ENCODE measurements at places on chromosomes 16 and 17.

DNA sequence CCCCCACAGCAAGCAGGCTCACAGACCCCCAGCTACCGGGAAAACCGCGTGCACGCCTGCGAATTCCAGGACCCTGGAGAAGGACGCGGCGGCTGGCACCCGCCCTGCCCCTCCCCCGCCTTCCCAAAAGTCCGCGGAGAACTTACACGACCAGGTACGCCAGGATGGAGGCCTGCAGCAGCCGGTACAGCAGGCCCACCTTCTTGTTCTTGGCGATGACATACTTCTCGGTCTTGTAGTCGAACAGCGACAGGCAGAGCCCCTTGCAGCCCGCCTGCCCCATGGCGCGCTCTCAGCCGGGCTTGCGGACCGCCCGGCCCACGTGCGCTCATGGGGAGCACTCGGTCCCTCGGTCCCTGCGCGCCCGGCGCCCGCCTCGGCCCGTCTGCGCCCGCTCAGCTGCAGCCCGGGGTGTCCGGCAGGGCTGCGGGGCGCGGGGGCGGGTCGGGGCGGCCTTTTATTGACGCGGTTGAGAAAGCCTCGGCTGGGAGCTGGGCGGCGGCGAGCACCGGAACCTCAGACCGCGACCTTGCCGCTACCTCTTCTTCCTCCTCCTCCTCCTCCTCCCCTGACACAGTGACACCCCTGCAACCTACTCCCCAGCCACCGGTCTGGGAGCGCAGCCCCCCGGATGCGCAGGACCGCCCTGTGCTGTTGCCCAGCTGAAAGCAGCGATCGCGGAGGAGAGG, at the start of gene P2RX5:
P2RX5 (minus strand) TSS at position 433 of the 689 bp plus-strand sequence; CDS start at position 283, 150 bp downstream.
- peak within 1 kb of the TSS; percentile 61 for H3K27ac ChIP-seq
- H3K4me1 ChIP-seq: peaks cover 32% of the 10 kb centered on the region
- no peaks in the 10 kb centered on the region for H3K27me3 ChIP-seq
- peak within 1 kb of the TSS; percentile 56 for H3K4me3 ChIP-seq
- no peaks in the 10 kb centered on the region for H3K36me3 ChIP-seq

DNA sequence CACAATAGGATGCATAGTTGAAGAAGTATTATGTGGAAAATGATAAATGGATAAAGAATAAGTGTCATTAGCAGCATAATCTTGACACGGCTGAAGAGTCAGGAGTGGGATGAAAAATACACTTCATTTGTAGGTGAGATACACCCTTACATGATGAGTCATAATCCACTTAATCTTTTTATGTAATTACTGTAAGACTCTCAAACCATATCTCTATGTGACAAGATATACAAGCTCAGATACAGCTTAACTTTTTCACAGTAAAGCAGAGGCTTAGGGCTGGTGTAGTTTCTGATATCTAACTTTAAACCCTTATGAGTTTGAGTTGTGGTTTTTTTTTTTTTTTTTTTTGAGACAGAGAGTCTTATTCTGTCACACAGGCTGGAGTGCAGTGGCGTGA, 101.2 kb downstream of the FTO start:
- H3K4me3 ChIP-seq: no peak overlapping the region
- no peak overlapping the region for H3K27ac ChIP-seq
- no peaks in the 10 kb centered on the region for H3K27me3 ChIP-seq
- H3K4me1 ChIP-seq: no peaks in the 10 kb centered on the region
- DNase-seq: no peak

DNA sequence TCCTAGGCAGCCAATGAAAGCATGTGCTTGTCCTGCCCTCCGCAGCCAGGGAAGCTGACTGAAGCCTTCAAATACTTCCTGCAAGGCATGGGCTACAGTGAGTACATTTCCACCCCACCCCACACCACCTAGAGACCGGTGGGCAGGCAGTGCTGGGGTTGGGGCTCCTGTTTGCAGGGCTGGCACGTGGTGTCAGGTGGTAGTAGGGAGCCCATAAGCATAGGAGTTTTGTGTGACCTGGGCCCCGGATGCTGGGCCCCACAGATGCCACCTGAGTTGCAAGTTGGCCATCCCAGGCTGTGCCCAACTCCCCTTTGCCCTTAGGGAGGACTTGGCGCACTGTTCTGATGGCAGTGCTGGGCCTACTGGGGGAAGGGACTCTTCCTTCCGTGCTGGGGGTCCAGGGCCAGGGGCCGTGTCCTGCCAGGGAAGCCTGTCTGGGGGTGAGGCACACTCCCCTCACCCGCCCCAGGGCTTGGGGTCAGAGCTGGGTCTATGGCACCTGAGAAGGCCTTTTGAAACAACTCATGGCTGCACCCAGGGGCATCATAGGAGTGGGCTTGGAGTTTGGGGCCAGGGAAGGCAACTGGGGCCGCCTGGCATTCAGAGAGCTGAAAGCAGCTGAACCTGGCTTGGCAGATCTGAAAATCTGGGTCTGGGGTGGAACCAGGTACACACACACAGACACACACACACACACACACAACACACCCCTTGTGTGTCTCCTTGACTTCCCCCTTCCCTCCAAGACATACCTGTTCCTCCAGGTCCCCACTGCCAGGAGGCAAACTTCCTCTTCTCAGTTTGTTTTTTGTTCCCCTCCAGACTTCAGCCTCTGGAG, 5.8 kb upstream of the SETD6 start:
- no peaks in the 10 kb centered on the region for H3K27me3 ChIP-seq
- DNase-seq: no peak
- no peaks in the 10 kb centered on the region for H3K36me3 ChIP-seq

GRCh38 chr16:50640391-50640790, 40.7 kb downstream of the SNX20 start:
- no peaks in the 10 kb centered on the region for H3K4me1 ChIP-seq
- H3K27ac ChIP-seq: no peak overlapping the region
- no peaks in the 10 kb centered on the region for H3K36me3 ChIP-seq
- H3K4me3 ChIP-seq: no peak overlapping the region
- no peaks in the 10 kb centered on the region for H3K27me3 ChIP-seq

DNA sequence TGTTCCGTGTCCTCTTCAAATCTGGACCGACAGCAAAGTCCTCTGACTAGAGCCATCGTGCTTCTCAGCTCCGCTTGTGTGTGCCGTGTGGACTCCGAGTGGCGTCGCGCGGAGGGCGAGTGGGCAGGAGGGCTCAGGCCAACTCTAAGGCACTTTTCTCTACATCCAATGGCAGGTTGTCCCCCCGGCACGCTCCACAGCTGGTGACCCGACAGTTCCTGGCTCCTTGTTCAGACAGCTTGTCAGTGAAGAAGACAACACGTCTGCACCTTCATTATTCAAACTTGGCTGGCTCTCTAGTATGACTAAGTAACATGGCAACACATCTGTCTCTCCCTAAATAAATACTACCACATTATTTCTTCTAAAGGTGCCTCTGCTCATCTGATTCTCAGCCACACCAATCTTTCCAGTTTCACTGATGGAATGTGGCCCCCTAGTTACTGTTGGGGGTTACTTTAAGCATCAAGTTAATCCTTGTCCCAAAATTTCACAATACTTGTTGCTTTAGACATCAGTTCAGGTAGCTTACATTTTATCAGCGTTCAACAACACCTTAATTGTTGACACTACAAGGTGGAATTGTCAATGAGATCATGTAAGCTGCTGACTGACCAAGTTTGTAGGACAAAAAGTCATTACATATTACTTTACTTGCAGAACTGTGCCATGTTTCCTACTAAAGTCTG, 15.4 kb downstream of the COG1 start:
- no peak overlapping the region for H3K4me3 ChIP-seq
- peaks cover 33% of the 10 kb centered on the region for H3K36me3 ChIP-seq
- H3K27me3 ChIP-seq: no peaks in the 10 kb centered on the region

GRCh38 chr17:38702166-38702915, 2.7 kb upstream of the MLLT6 start:
- H3K36me3 ChIP-seq: peaks cover 2% of the 10 kb centered on the region
- H3K27me3 ChIP-seq: no peaks in the 10 kb centered on the region
- peak overlapping the region; percentile 91 for H3K4me3 ChIP-seq
- DNase-seq: no peak
- peaks cover 27% of the 10 kb centered on the region for H3K4me1 ChIP-seq

DNA sequence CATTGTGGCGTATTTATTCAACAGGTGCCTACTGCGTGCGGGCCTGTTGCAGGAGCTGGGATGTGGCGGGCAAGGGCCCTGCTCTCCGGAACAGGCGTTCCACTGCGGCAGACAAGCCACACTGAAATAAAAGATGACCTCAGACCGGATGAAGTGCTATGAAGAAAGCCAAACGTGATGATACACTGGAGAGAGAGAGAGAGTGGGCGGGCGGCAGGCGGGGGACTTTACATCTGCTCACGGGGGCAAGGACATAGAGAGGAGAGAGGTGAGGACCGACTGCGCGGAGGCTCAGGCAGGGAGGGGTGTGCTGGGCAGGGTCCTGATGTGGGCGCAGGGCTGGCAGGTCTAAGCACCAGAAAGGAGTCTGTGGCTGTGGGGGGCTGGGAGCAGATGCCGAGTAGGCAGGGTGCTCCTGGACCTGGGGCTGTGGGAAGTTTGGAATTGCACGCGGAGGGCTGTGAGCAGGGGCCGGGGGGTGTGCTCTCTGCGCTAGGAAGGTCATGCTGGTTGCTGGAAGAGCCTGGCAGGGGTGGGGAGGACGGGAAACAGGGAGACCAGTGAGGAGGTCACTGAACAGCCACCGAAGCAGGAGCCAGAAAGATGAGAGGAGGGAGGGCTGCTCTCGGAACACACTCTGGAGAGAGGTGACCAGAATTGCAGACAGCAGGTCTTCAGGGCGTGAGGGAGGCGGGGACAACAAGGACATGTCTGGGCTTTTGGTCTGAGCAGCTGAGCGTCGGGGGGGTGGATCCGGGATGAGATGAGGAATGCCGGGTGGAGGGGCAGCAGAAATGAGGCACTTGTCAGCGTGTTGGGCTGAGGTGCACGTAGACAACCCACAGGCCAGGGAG, 9.9 kb downstream of the MXRA7 start:
- no peak overlapping the region for H3K27ac ChIP-seq
- no peak overlapping the region for H3K4me3 ChIP-seq
- peaks cover 17% of the 10 kb centered on the region for H3K4me1 ChIP-seq
- H3K27me3 ChIP-seq: no peaks in the 10 kb centered on the region

DNA sequence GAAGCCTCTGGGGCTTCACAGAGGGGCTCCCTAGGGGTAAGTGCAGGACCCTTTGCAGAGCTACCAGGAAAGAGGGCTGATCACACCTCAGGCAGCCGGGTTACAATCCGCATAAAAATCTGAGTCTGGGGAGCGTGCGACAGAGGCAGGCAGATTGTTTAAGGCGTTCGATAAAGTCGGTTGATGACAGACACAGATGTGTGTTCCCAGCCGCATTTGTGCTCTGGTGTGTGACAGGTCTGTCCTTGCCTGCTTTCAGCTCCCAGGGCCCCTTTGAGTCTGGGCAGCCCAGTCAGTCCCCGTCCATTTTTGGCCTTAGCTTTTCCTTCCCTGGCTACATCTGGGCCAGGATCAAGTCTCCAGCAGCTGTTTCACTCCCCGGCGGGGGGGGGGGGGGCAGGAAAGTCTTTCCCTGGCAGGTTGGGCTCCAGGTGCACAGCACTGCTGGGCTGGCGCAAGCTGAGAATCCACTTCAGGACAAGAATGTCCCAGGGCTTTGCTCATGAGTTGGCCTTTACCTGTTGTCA, 1.3 kb upstream of the ZACN start:
- H3K4me1 ChIP-seq: no peaks in the 10 kb centered on the region
- H3K4me3 ChIP-seq: no peak overlapping the region
- H3K36me3 ChIP-seq: no peaks in the 10 kb centered on the region

DNA sequence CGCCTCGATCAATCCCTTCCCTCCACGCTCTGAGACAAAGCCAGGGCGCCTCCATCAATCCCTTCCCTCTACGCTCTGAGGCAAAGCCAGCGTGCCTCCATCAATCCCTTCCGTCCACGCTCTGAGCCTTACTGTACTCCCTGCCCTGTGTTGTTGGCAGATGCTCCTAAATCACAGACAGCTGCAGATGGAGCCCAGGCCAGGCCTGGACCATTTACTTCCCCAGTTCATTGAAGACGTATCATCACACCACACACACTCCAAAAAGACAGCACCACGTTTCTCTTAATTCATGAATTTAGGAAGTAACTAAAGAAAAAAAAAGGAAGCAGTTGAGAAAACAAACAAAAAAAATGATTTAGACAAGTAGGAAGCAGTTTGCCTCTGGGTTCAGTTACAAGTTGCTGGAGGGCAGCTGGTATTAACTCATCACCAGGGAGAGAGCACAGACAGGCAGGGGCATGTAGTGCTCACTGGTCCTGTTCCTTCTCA, 7.4 kb upstream of the CD300LD start:
- peaks cover 4% of the 10 kb centered on the region for H3K27me3 ChIP-seq
- no peak overlapping the region for H3K4me3 ChIP-seq
- H3K27ac ChIP-seq: no peak overlapping the region
- H3K36me3 ChIP-seq: no peaks in the 10 kb centered on the region
- no peaks in the 10 kb centered on the region for H3K4me1 ChIP-seq

DNA sequence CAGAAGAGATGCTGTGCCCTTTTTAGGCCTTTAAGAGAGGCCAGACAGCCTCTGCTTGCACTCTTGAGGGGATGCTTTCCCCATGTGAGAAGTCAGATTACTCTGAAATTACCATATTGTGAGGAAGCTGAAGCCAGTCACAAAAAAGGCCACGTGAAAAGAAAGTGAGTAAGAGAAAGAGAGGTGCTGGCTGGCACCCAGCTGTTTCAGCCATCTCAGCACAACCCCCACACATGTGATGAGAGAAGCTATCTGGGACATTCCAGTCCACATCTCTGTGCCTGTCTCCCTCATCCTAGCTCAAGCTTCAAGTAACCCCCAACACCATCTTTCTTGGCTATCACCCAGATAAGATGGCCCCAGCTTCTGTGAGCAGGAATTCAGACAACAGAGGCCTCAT, 131.4 kb downstream of the HS3ST2 start:
- peaks cover 2% of the 10 kb centered on the region for H3K27me3 ChIP-seq
- no peak overlapping the region for H3K4me3 ChIP-seq
- no peaks in the 10 kb centered on the region for H3K36me3 ChIP-seq
- no peaks in the 10 kb centered on the region for H3K4me1 ChIP-seq
- H3K27ac ChIP-seq: no peak overlapping the region

- H3K4me1 ChIP-seq: no peaks in the 10 kb centered on the region
- H3K36me3 ChIP-seq: peaks cover 30% of the 10 kb centered on the region
- H3K4me3 ChIP-seq: no peak overlapping the region
- H3K27me3 ChIP-seq: no peaks in the 10 kb centered on the region
- H3K27ac ChIP-seq: no peak overlapping the region
Observed at GRCh38 chr16:14586637-14587305, 43.3 kb downstream of the PARN start.

GRCh38 chr16:67287960-67288359, 8.6 kb downstream of the PLEKHG4 start:
- H3K4me1 ChIP-seq: no peaks in the 10 kb centered on the region
- H3K36me3 ChIP-seq: no peaks in the 10 kb centered on the region
- DNase-seq: no peak

DNA sequence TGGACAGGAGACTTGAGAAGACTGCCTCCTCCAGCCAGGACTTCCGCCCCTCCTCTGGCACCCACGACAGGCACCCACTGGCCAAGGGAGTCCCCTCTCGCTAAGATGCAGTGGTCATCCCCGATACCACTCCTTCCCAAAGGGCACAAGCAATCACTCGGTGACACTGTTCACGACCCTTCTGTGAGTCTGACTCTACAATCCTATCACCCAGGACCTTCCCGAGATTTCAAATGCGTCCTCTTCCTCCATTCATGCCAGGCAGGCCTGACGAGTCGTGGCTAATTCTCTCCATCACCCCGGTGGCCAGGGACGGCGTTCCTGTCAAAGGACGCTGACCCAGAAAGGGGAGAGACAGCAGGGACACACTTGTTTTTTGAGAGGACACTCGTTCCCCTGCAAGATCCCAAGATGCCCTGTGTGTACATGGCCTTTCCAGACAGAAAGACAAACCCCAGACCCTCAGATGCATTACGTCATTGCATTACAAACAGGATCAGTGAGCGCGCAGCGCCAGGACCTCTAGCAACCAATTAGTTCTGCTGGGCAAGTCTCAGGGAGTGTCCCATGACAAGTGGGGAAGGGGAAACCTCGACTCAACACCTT, 12.2 kb downstream of the FBXO31 start:
- no peaks in the 10 kb centered on the region for H3K36me3 ChIP-seq
- no peaks in the 10 kb centered on the region for H3K27me3 ChIP-seq
- peaks cover 3% of the 10 kb centered on the region for H3K4me1 ChIP-seq
- no peak overlapping the region for H3K27ac ChIP-seq
- no peak for DNase-seq

All from GM12878 (cell line).